ENCODE measurements at places on chromosomes 7 and 10.

- no peak for DNase-seq
Measured at GRCh38 chr10:114577133-114577532, 80.9 kb downstream of the ABLIM1 start.

DNA sequence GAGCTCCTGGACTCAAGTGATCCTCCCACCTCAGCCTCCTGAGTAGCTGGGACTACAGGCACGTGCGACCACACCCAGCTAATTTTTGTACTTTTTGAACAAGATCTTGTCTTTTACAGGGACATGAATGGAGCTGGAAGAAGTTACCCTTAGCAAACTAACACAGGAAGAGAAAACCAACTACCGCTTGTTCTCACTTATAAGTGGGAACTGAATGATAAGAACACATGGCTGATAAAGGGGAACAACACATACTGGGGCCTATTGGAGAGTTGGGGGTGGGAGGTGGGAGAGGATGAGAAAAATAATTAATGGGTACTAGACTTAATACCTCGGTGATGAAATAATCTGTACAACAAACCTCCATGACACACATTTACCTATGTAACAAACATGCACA, 70.9 kb upstream of the INHBA start:
- DNase-seq = no peak

DNA sequence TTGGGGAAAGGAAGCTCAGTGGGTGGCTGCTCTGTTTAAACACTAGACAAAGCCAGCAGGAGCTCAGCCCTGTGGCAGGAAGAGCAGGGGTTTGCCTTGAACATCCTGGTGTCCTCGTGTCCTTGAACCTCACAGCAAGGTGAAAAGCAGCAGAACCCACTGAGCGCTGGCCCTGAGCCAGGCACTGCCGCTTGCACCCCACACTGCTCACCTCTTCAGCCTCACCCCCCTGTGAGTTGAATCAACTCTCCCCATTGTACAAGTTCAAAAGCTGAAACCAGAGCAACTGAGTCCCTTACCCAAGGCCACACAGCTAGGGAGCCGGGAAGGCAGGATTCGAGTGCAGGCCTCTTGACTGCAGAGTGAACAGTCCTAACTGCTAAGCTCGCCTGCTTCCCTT, 32.0 kb downstream of the SLC29A3 start:
- no peak for DNase-seq

GRCh38 chr10:127979566-127979965, 72.7 kb downstream of the PTPRE start:
- no peak for DNase-seq

DNA sequence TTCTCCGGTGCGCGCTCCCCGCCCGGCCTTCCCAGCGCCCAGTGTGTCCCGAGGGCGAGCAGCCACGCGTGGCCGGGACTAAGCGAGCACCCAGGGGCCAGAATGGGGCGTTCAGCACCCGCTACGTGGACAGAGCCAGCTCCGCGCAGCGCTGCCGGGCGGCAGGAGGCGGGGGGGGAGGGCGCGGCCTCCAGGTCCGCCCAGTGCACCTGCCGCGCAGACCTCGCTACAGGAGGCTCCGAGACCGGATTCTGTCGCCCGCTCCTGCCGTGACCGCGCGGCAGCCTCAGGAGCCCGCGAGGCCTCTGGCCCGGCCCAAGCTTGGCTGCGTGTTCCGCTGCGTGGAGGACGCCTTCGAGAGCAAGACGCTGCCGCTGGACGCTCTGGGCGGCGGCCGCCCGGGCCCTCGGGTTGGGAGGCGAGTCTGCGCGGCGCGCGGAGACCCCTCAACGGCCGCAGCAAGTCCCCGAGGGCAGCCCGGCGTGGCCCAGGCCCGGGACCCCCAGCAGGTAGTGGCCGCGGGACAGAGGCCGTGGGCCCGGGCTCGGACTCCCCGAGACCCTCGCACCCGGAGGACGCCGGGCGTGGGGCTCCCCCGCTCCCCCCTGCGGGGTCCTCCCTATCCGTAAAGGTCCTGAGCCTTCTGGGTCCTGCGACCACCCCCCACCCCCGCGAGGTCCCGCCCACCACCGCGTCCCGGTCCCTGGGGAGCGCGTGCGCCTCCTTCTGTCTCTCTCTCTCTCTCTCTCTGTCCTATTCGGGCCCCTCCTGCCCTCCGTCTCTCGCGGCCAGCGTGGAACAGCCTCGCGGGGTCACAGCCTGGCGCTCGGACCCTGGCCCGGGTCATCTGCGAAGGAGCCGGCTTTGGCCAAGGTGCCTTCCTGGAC, 904 bp upstream of the DPYSL4 start:
- DNase-seq = no peak

DNA sequence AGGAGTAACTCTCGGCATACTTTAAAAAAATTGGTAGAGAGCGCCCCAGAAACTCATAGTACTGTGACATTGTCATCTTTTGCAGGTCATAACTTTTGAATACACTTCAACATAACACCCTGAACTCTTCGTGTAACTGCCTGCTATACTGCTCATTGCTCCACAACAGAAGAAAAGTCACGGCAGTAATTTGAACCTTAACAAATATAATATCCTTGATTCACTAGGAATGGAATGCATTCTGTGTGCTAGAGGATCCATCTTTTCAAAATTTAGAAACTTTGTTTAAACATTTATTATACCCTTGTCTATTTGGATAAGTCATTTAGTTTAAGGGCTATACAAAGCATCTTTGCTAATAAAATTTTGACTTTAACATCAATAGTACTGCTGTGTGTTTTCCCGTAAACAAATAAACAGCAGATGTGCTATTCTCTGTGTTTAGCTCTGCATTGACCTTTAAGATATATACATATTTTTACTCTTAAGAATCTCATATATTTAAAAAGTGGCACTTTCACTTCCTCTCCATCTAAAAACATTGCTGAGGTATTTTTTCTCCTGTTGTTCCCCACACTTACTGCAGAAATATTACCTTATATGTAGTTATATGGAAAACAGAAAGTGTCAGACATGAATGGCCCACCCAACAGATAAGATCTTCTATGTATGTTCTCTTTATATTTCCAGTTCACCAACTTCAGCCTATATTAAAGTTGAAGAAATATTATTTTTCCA, 217.6 kb upstream of the TMEM229A start:
- DNase-seq = no peak

- no peak for DNase-seq
Measured at GRCh38 chr7:74502216-74502891, 48.6 kb downstream of the GTF2IRD1 start.

- peak; percentile 33 for DNase-seq
Measured at GRCh38 chr10:62264702-62265436, 3.8 kb downstream of the RTKN2 start.

DNA sequence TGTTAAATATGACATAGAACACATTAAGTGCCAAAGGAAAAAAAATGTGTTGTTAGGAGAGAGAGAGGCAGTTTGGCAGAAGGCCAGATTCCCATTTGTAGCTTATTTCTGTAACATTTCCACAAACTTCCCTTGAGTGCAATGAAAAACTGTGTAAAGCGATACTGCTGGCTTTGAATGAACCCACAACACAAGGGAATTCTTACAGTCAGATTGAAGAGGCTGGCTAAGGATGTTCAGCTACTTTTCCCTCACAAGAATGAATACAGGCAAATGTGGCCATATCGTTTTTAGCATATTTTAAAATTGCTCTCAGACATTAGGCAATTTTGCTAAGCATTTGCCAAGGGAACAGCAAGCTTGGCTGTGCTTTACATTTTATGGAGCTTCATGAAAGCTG, 614.1 kb upstream of the FZD8 start:
- DNase-seq = no peak

DNA sequence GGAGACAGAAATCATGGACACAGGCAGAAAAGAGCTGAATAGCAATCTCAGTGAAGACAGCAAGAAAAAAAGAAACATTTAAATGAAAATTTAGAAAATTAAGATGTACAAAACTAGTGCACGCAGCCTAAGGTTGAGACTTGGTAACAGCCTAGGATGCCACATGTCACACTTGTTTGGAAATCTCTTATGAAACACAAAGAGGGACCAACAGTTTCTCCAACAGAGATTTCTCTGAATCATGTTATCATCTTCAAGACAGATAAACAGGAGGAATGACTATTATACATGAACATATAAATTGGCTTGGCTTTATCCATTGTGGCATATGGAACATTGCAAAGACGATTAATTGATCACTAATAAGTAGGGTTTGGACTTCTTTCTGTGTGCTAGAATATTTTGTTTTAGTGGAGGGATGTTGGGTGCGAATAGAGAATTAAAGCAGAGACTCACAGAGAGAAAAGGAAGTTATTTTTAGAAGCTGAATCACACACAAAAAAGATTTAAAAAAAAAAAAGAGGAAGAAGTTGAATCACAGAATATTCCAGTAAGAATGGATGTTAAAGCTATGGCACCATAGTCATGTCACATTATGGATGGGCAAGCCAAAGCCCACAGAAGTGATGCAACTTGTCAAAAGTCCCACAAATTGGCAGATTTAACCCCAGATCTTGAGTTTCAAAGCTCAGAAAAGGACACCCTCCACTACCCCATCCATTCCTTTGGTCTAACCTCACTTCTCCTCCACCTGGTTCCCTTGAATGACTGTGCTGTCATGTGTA, 91.6 kb downstream of the MYOF start:
- DNase-seq = no peak

- no peak for DNase-seq
Measured at GRCh38 chr7:74627661-74628411, 29.7 kb upstream of the GTF2I start.

DNA sequence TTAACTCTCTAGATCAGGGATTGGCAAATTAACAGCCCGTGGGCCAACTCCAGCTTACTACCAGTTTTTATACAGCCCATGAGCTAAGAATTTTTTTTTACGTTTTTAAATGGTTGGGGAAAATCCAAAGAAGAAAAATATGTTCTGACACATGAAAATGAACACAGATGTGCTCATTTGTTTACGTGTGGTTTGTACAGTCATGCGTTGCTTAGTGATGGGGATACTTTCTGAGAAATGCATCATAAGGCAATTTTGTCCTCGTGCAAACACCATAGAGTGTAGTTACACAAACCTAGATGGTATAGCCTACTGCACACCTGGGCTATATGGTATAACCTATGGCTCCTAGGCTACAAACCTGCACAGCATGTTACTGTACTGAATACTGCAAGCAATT, 8.3 kb upstream of the SMKR1 start:
- no peak for DNase-seq

GRCh38 chr10:86336341-86336740, 30.3 kb downstream of the GRID1 start:
- DNase-seq = no peak

- no peak for DNase-seq
Measured at GRCh38 chr7:132456418-132456817, 119.9 kb downstream of the PLXNA4 start.

GRCh38 chr7:88758381-88759229, 895 bp upstream of the ZNF804B start:
- peak; percentile 9 for DNase-seq

- no peak for DNase-seq
Measured at GRCh38 chr10:37733822-37734221, 123.6 kb downstream of the ZNF248 start.

DNA sequence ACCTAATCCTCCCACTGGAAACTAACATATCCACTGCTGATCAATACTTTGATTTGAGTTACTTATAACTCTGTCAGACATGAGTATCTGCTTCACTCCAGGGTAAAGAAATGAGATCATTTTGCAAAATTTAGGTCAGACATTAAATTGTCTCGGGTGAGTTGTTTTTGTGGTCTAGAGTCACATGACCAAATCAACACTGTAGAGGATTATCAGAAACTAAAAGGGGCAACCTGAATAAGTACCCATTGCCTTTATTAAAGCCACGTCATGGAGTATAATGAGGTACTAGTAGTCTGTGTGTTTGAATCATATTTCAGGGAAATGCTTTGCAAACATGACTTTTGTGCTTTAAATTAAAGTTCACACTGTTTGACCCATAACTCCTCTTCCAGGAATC, 107.7 kb upstream of the ADO start:
- DNase-seq = no peak

- no peak for DNase-seq
Measured at GRCh38 chr10:107033799-107034422, 130.6 kb downstream of the SORCS1 start.

All from GM13976 (cell line).